ENCODE measurements at places on chromosomes 1 and 21.

GRCh38 chr1:2605509-2606395 is 19.2 kb downstream of the PRXL2B start:
- no peak for DNase-seq

- no peak for DNase-seq
Observed at GRCh38 chr1:39757501-39757900, 13.6 kb downstream of the OXCT2 start.

- no peak for DNase-seq
Observed at GRCh38 chr1:154221278-154222001, 685 bp downstream of the UBAP2L start.

- DNase-seq = no peak
Observed at GRCh38 chr1:20081353-20081810, 11.4 kb downstream of the PLA2G5 start.

GRCh38 chr1:96538111-96538641 is 183.4 kb upstream of the PTBP2 start:
- DNase-seq = no peak

DNA sequence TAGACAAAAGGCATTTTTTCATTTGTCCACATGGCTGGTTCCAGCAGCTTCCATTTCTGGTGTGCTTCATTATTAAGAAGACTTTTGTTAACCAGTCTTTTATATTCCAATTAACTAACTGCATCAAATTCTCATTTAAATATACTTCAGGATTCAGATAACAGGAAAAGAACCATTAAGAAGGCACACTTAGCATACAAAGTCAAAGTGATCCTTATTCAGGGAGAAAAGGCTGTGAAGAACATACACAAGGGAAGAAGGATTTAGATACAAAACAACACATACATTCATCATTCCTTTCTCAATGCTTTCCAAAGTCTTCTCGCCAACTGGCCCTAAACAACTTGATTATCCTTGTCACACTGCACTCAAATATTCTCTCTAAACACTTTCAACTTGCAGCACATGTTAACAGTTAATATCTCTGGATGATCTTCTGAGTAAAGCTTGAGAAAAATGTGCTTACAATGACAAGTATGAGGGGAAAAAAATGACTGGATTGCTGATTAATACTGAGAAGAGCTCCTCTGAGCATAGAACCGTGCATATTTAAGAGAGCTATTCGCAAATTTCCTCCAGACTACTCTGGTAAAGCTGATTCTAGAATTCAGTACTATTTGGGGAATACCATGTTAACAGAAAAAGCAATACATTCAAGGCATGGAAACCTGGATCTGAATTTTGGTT is 225.2 kb upstream of the TNR start:
- no peak for DNase-seq

GRCh38 chr1:110291241-110292030 is 47.7 kb upstream of the RBM15 start:
- no peak for DNase-seq

DNA sequence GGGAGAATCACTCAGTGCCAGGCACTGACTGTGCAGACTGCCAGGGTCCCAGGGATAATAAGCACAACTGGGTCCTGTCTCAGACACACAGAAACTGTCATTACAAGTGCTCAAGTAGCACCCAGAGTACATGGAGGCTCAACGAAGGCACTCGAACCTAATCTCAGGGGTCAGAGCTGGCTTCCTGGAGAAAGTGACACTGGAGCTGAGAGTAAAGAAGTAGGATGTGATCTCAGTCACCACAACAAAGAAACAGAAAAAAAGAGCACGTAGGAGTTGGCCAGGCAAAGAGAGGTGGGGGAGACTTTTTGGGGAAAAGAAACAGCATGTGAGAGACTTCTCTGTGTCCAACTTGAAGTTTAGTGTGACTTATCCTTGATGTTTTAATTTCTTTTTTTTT is 1.3 kb downstream of the CATSPER4 start:
- DNase-seq = no peak
